ENCODE measurements at places on chromosomes 7 and 10.
A peak's percentile ranks its signal among the peaks of the same experiment; 100 is the strongest.

GRCh38 chr10:11256896-11257295, 239.2 kb downstream of the CELF2 start:
- no peak for DNase-seq

DNA sequence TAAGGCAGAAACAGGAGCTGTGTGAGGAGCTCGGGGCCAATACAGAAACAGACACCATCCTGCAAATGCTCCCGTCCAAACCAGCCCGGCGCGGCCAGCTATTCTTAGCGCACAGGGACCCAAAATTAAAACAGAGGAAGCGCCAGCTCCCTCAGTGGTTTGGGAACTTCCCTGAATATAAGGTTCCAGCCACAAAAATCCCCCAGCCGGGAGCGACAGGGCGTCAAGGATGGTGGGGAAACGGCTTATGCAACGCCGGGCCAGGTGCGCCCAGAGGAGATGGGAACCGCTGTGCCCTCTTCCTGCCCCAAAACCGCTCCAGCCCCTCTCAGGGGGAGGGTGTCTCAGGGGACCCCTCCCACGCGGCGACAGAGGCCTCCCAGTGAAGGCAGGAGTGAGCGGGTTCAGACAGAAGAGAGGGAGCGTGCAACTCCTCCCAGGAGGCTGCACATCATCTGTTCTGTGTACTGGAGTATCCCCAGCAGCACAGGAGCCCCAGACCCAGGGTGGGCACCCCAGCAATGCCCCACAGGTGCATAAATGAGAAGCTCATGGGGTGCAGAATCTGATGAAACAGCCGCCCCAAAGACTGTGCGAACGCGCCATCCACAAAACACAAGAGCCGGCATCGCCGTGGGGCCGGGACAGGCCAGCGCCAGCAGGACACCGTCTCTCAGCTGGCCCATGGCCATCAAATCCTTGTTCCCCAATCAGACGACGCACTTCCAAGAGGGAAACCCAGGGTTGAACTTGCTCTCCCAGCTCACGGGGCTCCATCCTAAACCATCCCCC, 73.9 kb upstream of the PDGFA start:
- peak; percentile 61 for DNase-seq

DNA sequence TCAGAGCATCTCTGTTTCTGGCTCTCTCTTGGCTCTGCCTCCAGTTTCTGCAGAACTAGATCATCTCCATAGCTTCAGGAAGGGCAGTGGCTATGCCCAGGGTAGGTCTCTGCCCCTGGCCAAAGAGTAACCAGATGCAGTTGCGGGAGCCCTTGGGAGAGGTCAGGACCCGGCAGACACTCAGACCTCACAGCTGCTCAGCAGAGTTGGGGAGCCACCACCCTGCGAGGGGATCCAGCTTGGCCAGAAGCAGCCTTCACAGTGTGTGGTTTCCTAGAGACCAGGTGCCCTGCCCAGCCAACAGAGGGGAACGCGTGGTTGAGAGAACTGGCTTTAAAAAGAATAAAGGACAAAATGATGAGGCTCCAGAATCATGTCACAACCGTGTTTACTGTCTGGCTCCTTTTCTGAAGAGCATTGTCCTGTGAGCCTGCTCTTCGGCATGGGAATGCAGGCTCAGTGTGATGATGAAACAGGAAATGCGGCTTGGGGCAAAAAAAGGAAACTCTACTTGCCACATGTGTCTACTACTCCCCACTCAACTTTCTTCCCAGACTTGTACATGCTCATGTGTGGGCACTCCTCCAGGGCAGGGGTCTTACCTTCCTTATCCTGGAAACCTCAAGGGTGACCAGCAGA, 243.1 kb downstream of the INHBA start:
- DNase-seq, result no peak

DNA sequence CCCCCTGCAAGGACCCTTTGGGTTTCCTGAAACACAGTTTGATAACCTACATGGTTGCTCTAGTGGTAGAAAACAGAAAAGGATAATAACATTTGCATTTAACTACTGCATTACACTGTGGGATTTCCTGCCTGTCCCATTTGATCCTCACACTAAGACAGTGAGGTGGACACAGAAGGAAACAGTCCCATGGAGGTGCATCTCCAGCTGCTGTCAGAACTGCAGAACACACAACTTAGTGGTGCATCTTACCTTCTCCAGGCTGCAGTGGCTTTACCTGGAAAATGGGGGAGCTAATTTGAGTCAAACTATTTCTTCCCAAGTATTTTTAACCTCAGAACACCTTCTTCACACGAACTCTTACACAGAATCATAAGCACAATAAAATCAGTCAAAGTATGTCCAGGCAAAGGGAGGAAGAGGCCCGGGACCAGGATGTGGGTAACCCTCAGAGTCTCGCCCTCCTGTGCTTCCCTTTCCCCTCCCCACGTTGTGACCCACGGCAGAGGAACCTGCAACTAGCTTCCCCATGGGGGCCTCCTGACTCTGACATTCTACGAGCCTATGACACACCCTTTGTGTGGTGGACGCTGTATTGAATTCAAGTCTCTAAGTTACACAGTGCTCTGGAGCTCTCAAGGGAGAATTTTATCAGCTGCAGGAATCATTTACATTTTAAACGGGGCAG, 33.7 kb downstream of the SCRN1 start:
- no peak for DNase-seq

- no peak for DNase-seq
Observed at GRCh38 chr7:98551611-98552273, 65.3 kb upstream of the NPTX2 start.

DNA sequence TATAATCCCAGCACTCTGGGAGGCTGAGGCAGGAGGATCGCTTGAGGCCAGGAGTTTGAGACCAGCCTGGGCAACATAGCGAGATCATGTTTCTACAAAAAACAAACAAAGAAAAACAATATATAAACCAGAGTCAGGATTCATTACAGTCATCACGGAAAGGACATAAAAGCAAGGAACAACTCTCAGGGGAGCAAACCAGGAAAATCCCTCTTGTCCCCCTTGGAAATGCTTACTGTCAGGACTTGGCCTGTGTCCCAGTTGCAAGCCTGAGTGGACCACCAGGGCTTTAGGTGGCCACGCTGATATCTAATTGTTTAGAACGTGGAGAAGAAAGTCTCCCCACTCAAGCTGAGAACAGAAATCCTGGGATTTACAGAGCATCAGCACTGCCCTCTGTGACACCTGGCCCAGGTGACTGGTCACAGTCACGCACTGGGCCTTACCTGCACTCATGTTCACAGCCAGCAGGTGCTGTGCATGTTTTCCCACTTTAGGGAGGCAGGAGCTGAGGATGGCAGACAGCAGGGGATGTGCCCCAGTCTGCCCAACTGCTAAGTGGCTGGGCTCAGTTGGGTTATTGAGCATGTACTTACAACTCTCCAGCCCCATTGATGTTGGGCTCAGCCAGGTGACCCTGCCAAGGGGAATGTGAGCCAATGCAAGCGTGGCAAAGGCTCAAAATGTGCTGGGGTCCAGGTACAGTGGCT, 60.9 kb downstream of the TMEM130 start:
- DNase-seq, result no peak

DNA sequence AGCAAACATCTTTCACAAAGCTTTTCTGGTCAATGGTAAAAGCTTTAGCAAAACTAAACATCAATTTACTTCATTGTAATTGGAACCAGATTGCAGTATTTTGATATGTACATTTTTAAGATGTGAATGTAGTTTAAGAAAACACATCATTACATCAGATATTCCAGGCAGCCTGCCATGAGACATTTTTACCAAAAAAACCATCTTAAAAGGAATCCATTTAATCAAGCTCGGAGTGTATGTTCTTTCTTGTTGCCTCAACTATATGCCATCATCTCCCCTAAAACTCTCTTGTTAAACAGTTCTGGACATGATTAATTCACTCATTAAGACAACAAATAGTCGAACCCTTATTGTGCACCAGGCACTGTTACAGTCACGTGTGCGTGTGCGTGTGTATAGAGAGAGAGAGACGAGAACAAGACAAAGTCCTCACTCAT, 97.5 kb downstream of the UBE2H start:
- no peak for DNase-seq

- no peak for DNase-seq
Observed at GRCh38 chr7:157834501-157835163, 497.8 kb downstream of the DNAJB6 start.

- no peak for DNase-seq
Observed at GRCh38 chr7:134988161-134988560, 1.9 kb downstream of the AGBL3 start.

DNA sequence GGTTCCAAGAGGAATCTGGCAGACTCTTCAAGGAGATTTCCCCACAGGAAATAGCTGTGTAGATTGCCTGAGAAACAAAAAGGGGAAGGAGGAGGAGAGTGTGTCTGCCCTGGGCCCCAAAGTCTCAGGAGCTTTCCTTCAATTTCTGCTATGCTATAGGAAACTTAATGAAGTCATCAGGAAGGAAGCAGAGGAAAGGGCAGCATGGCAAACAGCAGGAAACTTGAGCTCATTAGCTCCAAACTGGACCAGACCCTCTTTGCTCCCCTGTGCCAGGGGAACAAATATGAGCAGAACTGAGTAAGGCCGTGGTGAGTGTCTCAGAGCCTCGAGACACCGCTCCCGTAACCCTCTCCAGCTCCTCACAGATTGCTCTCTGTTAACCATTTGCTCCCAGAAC, 4.8 kb upstream of the KCNIP2 start:
- no peak for DNase-seq

DNA sequence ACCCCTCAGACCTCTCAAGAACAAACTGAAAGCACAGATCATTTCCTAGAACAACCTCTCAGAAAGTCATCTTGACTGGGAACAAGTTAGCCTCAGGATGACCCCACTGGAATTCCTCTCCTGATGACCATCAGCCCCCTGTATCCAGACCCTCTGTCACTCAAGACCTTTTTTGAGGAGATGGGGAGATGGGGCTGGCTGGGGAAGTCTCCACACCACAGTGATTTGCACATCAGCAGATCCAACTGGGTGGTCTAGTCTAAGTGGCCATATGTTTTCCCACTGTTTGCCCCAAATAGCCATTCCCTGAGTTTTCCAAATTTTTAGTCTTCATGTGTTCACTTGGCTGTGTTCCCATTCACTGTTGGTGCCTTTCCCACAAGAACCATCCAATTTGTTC, 452.4 kb upstream of the NPVF start:
- no peak for DNase-seq

GRCh38 chr10:95266674-95267095, 24.1 kb downstream of the PDLIM1 start:
- DNase-seq, result peak; percentile 66

DNA sequence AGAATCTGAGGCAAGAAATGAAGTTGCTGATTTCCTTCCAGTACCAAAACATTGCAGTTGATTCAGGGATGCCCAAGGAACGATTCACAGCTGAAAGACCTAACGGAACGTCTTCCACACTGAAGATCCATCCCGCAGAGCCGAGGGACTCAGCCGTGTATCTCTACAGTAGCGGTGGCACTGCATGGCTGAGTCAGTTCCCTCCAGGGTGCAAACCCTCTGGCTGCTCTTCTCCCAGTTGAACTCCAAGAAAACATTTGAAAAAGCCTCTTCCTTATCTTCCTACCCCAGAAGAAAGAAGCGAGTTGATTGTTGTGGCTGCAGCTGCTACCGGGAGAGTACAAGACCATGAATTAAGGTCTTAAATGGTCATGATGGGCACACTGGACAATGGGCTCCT, 147.1 kb upstream of the PRSS1 start:
- DNase-seq, result no peak

DNA sequence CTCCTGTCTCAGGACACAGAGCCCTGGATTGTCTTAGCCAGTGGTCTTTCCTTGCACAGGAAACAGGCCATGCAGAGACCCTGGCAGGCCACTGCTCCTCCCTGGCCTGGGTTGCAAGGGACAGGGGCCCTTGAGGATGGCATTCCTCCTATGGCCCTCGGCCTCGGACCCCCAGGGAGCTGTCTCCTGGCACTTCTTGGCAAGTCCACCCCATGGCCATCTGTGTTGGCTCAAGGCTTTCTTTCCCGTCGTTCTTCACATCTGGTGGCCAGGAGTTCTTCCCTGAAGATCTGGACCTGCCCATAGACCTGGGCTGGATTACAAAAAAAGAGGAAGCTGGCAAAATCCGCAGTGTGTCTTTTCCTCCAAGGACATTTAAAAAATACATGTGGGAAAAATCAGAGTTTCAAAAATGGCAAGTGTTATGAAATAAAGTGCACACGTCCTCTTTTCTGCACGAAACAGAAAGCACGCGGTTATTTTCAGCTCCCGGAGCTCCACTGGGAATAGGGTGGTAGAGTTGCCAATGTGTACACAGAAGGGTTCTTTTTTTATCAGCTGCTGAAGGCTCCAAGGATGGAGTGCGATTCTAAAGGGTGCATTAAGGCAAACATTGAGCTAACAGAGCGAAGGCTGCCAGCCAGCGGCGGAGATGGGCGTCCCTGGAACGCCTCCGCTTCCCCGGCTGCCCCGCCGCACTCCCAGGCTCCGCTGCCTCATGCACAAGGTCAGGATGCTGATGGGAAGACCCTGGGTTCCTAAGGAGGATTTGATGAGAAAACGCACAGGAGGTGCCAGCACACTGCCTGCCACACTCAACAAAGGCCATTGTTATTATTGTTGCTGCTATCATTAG, 62.8 kb upstream of the FAM20C start:
- peak; percentile 55 for DNase-seq

GRCh38 chr10:132142396-132143161, 44.2 kb upstream of the DPYSL4 start:
- DNase-seq, result peak; percentile 77

DNA sequence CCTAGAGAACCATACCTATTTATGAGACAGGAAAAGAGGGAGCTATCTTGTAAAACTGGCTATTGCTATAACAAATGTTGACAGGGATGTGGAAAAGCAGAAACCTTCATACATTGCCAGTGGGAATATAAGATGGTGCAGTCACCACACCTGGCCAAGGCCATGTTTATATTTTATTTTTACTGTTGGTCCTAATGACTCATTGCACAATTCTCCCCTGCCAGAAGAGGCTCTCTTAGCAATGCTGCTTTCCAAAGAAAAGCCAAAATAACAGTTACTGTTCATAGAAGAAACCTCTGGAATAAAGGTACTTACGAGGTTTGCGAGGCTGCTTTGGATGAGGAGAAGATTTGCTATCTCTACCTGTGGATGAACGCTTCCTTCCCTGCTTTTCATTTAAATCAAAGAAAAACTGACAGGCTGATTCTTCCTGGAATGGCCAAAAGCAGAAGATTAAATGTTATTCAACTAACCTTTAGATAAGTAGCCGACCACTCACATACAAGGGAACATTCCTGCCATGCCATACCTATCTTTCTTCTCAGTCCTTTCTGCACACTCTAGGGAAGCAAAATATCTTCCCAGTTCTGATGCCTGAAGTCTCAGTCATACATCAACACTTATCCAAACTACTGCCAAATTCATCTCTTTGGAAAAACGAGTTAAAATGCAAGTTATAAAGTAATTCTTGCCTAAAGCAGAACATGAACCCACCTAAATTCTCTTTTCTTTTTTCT, 16.3 kb upstream of the CHUK start:
- no peak for DNase-seq
